NCI-H524 (cell line): ENCODE measurements at places on chromosomes 4 and X.
A peak's percentile ranks its signal among the peaks of the same experiment; 100 is the strongest.

- peak; percentile 0 for DNase-seq
Measured at GRCh38 chrX:105323928-105324327, 103.4 kb upstream of the TEX13A start.

- DNase-seq = no peak
Measured at GRCh38 chrX:13748486-13748885, 13.9 kb downstream of the OFD1 start.

DNA sequence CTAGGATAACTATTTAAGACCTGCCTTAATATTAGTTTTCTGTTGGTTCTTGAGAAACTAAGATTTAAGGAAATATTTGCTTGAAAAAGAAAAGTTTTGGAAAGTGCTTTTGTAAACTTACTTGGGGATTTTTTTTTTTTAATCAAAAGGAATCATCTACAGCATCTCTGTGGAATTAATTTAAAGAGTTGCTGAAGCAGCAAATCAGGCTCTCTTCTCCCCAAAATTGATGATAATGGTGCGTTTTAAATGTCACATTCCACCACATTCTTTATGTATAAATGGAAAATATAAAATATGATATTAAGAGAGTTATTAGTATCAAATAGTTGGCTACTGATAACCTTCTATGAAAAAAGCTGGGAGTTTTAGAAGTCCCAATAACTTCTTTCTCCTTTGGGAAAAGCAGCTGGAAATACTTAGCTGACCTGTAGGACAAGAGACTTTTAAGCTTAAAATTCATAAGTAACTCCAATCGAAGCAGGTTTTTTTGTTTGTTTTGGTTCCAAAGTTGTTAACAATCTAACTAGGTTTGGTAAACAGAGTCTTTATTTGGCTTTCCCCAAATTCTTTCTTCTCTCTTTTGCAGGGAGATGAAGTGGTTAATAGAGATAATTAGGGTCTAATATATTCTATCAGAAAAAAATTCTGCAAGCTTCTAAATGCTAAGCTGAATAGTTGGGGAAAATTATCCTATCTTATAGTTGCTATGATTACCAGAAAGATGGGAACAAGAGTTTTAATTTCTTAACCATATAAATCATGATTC is 4.4 kb downstream of the KLF3 start:
- DNase-seq = no peak

GRCh38 chr4:54091637-54092404 is 8.1 kb upstream of the GSX2 start:
- DNase-seq = peak; percentile 74

GRCh38 chr4:54447304-54447703 is 210.5 kb upstream of the KIT start:
- no peak for DNase-seq

DNA sequence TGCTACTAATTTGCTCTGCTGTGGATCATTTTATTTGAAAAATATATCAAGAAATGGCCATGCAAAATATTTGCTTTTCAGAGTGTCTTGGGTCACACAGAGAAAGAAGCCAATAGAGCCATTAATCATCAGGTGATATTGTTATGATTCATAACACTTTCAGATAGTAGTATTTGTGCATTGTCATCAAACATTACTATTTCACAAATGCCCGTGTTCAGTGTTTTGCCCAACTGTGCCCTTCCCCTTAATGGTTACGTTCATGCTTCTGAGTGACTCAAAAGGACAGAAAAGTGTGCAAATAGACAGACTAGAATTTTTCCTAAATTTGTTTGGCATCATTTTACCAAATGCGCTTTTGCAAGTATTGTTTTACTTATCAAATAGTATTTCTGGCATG is 46.5 kb downstream of the PHOX2B start:
- DNase-seq = no peak
